ENCODE measurements at places on chromosomes 2 and 18.

DNA sequence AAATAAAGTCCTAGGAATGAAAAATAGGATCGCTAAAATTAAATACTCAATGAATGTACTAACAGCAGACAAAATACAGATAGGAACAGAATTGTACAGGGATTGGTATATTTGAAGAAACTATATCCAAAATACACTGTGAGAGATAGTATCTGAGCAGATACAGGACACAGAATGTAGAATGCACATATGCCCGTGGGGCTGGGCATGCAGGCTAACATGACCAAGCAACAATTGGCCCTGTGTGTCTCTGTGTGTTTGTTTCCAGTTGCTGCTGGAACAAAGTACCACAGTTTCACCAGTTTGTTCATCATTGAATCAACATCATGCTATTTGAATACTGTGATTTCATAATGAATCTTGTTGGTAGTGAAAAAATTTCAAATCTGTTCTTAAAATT is 127.6 kb downstream of the PMAIP1 start:
- no peak for DNase-seq

DNA sequence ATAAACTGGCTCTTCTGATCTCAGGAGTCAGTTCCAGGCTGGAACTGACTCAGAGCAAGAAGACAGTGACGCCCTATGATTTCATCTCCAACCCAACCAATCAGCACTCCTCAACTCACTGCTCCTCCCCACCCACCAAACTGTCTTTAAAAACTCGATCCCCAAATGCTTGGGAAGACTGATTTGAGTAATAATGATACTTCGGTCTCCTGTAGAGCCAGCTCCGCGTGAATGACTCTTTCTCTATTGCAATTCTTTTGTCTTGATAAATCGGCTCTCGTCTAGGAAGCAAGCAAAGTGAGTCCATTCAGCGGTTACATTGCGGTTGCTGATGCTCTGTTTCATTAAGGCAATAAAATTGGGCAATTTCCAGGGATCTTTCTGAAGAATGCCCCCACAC is 1025.3 kb upstream of the CNTNAP5 start:
- no peak for DNase-seq

DNA sequence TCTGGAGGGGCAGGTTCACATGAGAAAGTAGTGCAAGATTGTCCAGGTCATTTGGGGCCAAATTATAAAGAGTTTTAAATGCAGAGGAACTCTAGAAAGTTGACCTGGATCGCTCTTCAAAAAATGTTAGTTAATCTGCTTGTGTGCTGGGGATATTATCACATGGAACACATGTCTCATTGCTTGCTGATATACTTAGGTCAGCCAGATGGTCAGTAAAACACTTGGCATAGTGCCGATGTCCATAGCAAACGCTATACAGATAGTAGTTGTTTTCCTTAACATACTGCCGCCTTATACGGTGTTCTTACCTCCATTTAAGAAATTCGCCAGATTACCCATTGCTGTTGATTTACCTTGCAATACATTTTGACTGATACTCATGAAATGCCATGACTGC is 103.4 kb upstream of the CWC22 start:
- DNase-seq, result no peak

DNA sequence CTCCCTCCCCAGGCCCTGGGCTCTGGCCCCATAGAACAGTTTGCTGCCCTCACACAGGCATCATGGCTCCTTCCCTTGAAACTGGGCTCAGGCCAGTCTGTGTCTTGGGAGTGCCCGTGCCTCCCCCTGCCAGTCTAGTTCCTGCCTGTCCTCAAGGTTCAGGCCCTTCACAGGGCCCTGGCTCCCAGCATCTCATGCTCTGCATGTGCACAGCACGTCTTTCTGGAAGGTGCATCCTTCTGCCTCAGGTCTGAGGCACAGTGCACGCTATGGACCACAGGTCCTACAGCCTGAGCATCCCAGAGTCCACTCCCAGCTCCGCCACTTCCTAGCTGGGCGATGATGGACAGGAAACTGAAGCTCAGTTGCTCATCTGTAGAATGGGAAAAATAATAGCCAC is 35.6 kb upstream of the FOSL2 start:
- no peak for DNase-seq

GRCh38 chr2:130769343-130769907 is 14.1 kb downstream of the AMER3 start:
- no peak for DNase-seq

DNA sequence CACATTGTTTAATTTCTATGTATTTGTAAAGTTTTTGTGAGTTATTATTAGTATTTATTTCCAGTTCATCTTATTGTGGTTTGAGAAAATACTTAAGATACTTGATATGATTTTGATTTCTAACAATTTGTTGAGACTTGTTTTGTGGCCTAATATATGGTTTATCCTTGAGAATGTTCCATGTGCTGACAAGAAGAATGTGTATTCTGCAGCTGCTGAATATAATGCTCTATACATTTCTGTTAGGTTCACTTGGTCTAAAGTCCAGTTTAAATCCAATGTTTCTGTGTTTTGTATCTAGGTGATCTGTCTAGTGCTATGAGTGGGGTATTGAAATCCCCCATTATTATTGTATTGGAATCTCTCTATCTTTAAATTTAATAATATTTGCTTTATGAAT is 201.3 kb downstream of the FSIP2 start:
- no peak for DNase-seq

Data from T-helper 2 cell treated with Interferon-gamma antibody and Interleukin-4, amounts not matched to agents 5 μg/mL and 100 μg/mL, for 36 hours (primary cell).